GM04504 (cell line): ENCODE measurements at places on chromosomes 3 and 15.
A peak's percentile ranks its signal among the peaks of the same experiment; 100 is the strongest.

DNA sequence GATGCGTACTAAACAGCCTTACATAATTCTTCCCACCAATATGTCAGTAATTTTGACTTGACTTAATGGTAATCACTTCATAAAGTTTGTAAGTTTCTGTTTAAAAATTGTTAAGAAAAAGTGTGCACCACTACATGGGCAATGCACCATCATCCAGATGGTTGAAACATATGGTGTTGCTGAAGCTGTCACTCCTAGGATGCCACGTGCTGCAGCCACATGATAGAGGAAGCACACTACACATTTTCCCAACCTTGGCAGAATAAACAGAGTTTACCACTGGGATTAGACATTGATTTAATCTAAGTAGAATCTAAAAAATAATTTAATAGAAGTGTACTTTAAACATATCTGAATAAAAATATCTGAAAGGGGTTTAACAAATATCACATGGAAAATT is 1209.9 kb downstream of the NSUN3 start:
- DNase-seq, result no peak

DNA sequence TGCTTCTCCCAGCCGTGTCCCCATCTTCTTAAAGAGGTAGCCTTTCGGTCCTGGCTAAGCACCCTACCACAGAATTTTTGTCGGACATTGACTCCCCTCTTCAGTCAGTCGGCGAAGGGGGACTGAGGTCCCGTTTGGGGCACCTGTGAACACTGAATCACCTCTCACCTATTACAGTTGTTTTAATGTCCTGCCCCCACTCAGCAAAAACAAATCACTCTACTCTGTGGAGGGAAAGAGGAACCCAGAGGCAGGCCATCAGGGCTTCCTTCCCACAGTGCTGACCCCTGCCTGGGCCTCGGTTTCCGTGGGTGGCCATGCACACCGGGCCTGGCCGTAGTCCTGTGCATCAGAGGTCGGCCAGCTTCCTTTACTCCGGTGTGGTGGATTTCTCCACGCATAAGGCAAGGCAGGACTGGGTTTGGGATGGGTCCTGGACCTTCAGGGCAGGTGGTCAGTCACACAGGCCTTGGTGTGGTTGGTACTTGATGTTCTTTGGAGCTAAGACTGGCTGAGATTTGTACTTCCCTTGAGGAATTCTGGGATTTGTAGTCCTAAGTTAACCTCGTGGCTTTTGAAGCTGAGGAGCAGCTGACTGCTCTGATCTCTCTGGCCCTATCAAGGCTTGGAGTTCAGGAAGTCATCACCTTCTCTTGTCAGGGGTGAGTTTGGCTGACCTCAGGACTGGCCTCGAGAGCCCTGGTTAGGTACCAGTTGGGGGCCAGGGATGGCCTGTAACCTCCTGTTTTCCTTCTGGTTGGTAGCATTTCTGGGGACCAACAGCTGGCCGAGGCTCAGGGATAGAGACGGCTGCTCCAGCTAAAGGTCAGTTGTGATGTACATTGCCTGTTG is 627 bp upstream of the FAM131A start:
- DNase-seq, result no peak

GRCh38 chr3:139455855-139456254 is 20.5 kb downstream of the RBP2 start:
- DNase-seq, result no peak

DNA sequence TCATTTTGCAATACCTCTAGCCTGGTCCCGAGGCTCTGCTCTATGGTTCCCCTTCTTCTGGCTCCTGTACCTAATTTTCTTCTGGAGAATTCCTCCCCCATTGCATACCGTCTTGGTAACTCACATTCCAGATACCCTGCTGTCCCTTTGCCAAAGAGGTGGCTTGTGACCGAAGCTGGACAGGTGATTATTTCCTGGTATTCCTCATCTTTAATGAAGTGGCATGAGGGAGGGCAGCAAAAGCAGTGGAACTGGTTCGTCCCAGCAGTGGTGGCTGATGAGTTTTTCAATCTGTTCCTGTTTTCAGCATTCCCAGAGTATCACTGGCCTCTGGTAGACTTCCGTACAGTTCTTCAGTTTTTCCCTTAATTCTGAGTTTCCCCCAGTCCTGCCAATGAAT is 186.2 kb upstream of the CADPS start:
- no peak for DNase-seq

DNA sequence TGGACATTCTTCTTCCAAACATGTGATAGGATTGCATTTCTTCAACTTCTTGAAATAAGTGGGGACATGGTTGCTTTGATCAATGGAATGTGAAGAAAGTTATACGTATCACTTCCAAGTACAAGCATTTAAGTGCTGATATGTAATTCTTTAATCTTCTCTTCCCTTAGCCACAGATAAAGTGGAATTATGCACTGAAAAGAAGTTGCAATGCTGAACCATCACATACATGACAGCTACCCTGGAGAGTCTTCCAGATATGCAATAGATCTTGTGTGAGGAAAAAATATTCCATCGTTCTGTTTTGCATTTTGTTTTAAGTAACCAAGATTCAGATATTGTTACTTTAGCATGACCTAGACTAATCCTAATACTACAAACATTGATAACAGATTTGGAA is 674.3 kb downstream of the NSUN3 start:
- DNase-seq, result no peak

- DNase-seq, result no peak
Observed at GRCh38 chr3:74839566-74839965, 225.1 kb upstream of the CNTN3 start.

- no peak for DNase-seq
Observed at GRCh38 chr15:75554717-75555116, 24.4 kb downstream of the PTPN9 start.

GRCh38 chr15:90459368-90459767 is 70.4 kb upstream of the CRTC3 start:
- DNase-seq, result no peak

- no peak for DNase-seq
Observed at GRCh38 chr15:93332168-93332553, 243.2 kb upstream of the RGMA start.

DNA sequence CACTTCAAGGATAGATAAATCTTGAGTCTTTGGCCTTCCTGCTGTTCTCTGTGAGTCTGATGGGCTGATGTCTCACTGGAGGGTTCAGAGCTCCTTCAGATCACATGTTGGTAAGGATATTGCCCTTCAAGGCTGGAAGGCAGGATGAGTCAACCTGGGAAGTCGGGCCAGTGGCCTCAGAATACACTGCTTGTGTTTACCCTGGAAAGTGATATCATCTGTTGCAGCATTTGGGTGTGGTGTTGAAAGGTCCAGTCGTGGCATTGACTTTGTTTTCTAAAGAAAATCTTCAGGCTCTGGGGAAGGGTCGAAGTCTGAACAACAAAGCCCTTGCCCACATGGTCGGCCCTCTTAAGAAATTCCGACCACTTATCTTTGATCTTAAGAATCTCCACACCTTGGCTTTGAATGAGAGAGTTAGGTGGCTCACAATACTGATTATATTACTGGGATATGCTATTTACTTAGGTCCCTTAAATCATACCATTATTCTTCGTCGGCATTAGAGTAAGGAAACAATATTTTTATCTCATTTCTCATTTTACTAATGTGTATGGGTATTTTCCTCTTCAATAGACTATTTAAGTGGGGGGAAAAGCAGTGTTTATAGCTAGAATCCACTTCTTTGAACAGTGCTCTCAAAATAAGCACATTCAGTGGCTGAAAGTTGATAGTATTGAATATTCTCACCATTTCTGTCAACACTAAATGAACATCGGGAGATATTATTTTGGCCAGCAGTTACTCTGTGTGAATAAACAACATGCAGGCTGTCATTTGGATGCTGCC is 303.9 kb upstream of the RASGRP1 start:
- peak; percentile 93 for DNase-seq

DNA sequence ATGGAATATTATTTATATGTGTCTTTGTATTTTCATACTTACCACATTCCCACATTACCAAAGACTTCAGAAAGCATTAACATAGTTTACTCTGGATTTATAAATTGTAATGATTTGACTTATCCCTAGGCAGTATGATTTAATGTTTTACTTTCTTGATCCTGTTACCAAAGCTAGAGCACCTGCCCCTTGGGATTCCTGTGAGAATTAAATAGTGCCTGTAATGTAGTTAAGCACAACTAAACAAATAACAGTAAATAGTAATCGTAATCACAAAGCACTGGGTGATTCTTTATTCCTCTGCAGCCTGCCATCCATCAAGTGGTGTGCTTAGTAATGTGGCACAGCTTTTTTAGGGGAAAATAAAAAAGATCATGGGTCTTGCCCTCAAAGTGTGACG is 39.1 kb downstream of the ATP2C1 start:
- no peak for DNase-seq

DNA sequence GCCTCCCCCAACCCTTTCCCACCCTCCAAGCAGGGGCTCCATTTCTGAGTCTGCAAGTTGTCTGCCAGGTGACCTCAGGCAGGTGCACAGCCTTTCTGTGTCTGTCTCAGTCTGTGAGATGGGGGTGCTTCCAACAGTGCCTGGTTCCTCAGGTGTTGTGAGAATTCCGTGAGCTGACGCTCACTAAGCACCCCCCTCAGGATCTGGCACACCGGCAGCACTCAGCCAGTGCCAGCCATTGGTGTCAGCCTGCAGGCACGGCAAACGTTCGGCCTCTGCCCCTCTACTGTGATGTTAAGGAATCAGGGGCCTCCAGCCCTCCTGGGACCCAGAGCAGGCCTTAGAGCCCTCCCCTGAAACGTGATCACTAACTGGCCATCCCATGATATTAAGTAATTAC is 2.4 kb downstream of the KLF15 start:
- DNase-seq, result no peak

DNA sequence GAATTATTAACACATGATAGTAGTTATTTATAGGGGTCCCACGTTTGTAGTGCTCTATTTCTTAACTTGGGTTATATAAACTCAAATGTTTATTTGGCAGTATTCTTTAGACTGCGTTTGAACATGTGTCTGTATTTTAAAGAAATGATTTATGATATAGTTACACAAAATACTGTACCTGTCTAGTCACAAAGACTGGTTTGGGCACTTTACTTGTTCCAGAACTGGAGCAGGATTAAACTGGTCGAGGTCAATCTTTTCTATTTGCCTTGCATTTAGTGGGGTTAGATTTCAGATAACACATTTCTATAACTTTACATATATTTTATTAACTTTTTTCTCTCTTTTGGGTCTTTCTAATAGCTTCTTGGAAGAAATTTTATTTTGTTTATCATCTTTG is 39.5 kb downstream of the HACD3 start:
- no peak for DNase-seq

GRCh38 chr3:125433611-125434041 is 58.5 kb upstream of the ZNF148 start:
- DNase-seq, result no peak

DNA sequence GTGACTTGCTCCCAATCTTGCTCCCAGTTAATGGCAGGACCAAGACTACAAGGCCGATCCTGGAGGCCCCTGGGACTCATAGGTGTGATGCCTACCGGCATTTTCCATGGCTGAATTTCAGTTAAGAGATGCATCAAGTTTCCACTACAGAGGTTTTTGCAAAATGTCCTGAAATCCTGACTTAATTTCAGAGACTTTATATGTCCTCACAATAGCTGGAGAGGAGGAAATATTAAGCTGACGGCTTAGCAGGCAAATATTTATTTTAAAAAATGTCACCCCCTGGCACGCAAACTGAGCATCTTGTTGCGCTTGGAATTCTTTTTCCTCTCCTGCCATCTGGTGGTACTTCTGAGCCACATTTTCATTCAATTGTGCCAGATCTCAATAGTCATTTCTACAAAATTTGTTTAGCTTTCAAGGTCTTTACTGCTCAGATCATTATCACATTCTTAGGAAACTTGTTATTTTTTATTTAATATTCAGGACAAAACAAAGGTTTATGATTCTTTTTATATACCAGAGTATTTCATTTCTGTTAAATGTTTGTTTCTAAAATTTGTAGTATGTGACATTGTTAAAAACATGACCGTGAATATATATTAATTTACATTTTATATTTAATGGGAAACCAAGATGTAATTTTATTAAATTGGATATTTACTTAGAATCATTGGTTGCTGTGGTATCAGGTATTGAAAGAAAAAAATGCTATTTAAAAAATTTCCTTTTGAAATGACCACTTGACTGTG is 189.2 kb upstream of the THRB start:
- peak; percentile 53 for DNase-seq

DNA sequence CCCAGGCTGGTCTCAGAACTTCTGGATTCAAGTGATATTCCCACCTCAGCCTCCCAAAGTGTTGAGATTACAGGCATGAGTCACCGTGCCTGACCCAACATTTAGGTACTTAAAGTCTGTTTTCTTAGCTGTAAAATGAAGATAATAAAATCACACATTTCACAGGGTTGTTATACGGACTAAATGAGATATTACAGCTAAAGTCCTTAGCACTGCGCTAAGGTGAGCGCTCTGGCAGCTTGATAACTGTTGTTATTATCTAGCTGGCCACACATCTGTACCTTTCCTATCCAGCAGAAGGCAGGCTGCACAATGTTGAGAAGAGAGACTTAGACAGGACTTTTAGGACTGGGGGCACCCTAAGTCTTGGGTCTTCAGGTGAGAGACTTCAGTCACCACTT is 2.7 kb upstream of the LIPH start:
- no peak for DNase-seq

DNA sequence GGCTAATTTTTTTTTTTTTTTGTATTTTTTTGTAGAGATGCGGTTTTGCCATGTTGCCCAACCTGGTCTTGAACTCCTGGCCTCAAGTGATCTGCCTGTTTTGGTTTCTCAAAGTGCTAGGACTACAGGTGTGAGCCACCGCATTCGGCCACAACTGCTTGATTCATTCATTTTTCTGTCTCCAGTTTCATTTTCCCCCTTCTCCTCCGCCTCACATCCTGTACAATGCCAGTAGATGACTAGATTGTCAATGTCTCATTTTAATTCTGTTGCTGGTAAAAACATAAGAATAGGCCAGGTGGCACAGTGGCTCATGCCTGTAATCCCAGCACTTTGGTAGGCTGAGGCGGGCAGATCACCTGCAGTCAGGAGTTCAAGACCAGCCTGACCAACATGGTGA is 12.0 kb upstream of the ZNF592 start:
- DNase-seq, result no peak

DNA sequence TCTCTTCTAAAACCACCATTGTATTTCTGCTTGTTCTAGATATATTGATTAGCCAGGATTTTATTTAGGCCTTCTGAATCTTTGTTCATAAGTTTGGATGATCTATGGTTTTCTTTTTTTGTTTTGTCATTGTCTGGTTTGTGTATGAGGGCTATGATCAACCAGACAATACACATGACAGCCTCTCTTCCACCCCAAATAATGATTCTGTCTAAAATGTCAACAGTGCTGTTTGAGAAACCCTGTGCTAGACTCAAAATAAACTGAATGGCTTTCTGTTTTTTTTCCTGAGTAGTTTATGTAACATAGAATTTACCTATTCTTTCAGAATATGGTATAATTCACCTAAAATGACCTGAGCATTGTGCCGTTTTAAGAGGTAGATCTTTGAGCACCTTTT is 66.1 kb downstream of the PLCL2 start:
- no peak for DNase-seq

GRCh38 chr15:84855765-84856164 is 28.7 kb upstream of the SLC28A1 start:
- DNase-seq, result no peak

- no peak for DNase-seq
Observed at GRCh38 chr3:13248640-13249039, 171.5 kb downstream of the NUP210 start.
